ENCODE measurements at places on chromosomes 4 and X.

DNA sequence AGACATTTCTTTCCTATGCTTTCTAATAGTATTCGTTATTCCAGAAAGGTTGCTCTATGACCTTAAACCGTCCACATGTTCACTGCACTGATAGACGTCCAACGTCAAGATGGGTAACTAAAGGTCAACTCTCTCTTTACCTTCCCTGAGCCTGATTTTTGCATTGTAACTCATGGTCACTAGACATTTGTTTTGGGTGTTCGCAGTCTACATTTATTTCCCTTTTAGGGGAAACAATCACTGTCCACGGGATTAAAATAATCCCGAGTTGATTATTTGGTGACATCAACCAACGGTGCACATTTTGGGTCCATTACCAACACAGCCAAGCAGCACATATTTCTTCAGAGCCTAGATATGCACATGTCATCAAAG lies 540 bp upstream of the HADH start:
- DNase-seq = no peak

DNA sequence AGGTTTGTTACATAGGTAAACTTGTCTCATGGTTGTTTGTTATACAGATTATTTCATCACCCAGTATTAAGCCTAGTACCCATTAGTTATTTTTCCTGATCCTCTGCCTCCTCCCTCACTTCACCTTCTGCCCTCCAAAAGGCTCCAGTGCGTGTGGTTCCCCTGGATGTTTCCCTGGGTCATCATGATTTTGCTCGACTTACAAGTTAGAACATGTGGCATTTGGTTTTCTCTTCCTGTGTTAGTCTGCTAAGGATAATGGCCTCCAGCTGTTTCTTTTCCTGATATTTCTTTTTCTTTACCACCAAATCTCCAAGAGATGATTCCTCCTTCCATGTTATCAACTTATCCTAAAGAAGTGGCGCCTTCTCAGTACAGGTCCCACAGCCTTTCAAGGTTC lies 543.1 kb upstream of the ADGRL3 start:
- no peak for DNase-seq

- DNase-seq = no peak
Observed at GRCh38 chr4:105106426-105106825, 40.2 kb upstream of the TET2 start.

- no peak for DNase-seq
Observed at GRCh38 chr4:147768113-147768512, 36.2 kb downstream of the ARHGAP10 start.

DNA sequence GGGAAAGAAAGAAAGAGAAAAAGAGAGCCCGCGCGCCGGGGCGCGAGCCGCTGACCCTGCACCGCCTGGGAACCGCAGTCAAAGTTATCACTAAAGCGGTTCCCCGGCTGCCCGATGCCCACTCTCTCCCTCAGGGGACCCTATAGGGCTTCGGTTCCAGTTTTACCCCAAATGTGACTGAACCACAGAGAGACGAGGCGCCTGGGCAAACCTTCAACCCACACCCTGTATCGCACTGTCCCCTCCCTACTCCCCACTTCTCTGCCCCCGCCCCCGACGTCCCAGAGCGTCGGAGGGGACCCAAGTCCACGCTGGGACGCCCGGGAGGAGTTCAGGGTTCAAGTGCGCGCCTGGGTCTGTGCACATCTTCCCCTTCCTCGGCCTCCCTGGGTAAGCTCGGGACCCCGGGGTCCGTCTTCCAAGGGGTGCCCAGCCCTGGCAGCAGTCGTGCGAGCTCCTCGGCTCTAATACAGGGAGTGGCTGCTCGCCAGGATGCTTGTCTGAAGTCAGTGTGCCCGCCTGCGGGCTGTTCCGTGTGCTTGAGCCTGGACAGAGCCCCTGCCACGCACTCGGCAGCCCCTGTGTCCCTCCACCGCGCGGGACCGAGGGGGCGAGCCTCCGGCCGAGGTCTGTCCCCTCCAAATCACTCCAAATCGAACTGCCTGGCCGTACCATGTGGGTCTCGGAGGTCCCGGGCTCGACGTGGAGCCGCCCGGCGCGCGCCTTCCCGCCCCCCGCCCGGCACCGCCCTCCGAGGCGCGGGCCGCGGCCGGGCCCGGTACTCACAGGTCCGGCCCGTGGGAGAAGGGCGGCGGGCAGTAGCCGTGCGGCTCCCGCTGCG lies 960 bp downstream of the TRPC3 start:
- no peak for DNase-seq

- DNase-seq = no peak
Observed at GRCh38 chrX:144681501-144681900, 565.8 kb upstream of the SPANXN1 start.

GRCh38 chrX:134634691-134635090 lies 23.6 kb downstream of the PLAC1 start:
- no peak for DNase-seq

- no peak for DNase-seq
Observed at GRCh38 chr4:48546336-48546735, 56.3 kb downstream of the ZAR1 start.

DNA sequence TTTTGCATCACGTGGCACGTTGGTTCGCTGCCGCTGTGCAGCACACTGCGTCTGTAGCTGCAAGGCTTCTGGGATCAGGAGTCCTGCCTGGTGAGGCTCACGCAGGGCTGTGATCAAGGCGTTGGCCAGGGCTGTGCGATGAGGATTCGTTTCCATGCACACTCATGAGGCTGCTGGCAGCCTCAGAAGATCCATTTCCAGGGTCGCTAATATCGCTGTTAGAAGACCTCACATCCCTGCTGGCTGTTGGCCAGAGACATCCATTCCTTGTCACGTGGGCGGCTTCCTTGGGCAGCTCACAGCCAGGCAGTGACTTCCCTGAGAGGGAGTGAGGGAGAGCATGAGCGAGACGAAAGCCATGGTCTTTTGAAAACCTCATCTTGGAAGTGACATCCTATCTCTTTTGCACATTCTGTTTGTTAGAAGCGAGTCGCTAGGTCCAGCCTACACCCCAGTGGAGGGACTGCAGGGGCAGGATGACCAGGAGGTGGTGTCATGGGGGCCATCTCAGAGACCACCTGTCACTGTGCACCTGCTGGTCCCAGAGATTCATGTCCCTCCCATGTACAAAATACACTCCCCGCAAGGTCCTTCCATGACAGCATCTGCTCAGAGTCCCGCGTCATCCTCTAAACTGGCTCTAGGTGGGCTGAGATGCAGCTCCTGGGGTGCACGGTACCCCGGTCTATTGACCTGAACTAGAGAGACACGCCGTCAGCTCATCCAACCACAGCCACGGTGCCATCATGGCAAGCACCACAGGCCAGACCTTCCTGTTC lies 12.2 kb downstream of the RGS12 start:
- DNase-seq = no peak

- no peak for DNase-seq
Observed at GRCh38 chr4:118329849-118330248, 23.0 kb downstream of the PRSS12 start.

DNA sequence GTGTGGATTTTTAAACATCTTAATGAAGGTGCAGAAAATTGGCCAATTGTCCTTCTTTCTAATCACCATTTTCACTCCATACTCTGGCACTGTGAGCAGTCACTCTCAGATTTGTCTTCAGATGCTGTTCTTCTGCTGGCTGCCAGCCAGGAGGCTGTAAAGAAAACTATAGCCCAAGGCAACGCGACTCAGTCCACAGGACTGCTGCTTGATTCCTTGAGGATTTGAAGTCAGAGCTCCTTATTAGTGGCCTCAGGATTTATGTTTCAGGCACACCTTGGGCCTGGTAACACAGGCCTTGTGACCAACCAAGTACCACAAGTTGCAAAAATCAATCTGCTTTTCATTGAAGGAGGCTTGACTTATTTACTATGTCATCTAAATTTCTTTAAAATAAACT lies 342.6 kb downstream of the GPM6A start:
- no peak for DNase-seq

- no peak for DNase-seq
Observed at GRCh38 chr4:170662250-170662649, 572.5 kb upstream of the AADAT start.

DNA sequence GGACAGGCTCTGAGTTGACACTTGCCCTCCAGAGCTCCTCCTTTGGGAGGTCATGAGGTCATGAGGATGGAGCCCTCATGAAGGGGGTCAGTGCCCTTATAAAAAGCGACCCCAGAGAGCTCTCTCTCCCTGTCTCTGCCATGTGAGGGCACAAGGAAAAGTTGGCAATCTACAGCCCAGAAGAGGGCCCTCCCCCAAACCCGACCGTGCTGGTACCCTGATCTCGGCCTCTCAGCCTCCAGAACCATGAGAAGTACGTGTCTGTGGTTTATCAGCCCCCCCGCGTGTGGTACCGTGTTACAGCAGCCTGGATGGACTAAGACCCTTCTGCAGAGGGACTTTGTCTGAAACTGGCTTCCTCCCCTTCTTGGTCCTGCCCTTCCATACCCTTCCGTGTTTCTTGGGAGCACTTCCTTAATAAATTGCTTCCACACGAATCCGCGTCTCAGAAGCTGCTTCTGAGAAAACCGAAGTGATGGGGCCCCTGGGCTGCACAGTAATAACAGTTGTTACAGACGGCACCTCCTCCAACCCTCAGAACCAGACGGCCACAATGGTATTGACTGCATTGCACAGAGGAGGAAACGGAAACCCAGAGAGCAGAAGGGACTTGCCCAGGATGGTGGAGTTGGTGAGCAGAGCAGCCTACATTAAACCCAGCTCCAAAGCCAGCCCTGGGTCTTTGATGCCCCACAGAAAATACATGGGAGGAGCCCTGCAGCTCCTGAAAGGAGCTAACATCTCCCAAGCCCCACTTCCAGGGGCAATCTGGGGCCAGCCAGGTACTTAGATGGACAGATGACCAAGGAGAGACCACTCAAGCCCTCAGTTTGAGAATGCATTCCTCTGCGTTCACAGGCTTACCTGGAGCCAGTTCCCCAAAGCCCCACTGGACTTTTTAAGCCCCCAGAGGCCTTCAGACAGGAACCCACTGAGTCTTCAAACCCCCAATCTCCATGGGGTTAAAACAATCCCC lies 242.7 kb downstream of the BCOR start:
- peak; percentile 85 for DNase-seq

GRCh38 chr4:14217401-14217800 lies 589.9 kb upstream of the BOD1L1 start:
- DNase-seq = no peak

DNA sequence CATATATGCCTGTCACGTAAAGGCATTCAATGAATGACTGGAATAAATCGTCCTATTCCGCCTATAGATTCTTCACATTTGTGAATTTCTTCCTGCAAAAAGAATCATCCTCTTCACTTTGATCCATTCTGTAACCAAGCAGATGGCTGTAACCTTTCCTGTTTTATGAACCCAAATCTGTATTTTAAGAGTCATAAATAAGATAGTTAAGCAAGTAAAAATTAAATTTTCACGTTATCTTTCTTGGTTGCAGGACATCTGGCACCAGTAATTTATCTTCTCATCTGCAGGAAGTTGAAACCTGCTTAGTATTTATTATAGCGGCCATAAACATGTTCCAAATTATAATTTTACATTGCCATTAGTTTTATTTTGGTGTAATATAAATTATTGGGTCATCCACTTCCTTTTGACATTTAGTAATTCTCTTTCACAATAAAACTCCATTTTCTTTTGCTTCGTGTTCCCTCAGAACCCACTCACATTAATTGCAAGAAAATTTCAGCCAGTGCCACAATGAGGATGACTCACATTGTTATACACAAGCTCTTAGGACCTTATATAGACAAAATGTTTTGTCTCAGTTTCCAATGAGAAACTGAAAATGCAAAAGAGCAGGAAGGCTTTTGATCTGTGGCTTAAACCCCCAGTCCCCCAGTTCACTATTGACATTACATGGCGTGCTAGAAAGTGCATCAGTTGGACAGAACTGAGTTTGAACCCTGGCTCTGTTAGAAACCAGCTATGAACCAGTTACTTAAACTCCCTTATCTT lies 51.1 kb downstream of the TMEM156 start:
- DNase-seq = no peak

DNA sequence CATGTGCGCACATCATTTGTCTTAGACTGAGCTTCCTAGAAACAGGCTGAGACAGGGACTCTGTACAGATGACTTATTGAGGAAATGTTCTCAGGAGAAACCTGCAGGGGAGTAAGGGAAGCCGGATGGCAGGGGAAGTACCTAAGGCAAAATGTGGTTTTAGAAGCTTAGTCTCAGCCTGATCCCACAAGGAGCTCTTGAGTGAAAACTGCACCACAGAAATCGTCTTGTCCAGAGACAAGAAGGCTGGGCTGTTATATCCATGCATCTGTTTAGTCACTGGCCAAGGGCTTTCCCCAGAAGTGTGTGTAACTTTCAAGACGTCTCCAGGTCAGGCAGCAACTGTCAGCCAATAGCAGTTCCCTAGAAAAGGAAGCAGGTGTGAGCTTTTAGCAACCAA lies 86.0 kb downstream of the FUNDC1 start:
- DNase-seq = no peak

DNA sequence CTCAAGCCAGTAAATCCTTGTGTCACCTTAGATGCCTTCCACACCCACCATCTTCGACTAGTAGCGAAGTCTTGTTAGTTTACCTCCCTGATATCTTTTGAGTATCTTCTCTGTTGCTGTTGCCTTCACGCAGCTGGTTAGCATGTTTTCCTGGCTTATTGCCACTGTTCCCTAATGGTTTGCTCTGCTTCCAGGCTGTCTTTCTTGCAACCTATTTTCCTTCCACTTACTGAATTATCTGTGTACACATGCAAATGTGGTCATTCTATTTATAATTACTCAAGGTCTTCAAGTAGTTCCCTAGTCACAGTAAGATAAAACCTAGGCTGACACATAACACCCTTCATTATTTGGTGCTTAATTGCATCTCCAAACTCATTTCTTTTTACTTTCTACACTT lies 89.5 kb downstream of the UGT8 start:
- no peak for DNase-seq

- DNase-seq = no peak
Observed at GRCh38 chrX:107197319-107197718, 8.9 kb downstream of the NUP62CL start.

DNA sequence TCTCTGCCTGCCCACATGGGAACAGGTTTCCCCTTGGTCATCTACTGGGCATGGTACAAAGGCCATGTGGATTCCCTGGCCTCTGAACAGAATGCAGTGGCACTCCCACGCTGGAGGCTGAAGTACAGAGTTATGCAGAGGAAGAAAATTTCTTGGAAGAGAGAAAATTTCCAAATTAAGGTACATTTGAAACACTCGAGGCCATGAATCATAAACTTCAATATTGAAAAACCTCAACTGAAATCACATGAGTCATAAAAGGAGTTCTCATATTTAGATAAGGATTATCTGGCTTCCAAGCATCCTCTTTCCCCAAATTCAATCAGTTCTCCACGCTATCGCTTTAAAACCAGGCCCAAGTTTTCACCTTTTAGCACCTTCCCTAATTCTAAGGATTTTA lies 28.1 kb upstream of the TXK start:
- no peak for DNase-seq
